ENCODE measurements at places on chromosomes 7 and 10.

DNA sequence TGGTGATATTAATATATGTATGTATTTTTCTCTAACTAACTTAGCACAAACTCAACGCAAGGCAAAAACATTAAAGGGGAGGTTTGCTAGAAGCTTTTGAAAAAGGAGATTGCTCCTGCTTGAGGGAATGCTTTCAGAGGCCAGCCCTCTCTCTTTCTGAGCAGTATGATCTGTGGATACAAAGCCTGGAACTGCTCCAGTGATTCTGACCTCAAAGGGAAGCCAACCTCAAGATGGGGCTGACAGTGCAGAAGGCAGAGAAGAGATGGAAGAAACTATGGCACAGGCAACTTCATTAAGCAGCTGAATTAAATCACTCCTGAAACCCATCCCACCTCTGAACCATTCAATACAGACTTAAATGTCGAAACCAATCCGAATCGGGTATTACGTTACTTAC, 102.4 kb downstream of the USP6NL start:
- no peak for DNase-seq

DNA sequence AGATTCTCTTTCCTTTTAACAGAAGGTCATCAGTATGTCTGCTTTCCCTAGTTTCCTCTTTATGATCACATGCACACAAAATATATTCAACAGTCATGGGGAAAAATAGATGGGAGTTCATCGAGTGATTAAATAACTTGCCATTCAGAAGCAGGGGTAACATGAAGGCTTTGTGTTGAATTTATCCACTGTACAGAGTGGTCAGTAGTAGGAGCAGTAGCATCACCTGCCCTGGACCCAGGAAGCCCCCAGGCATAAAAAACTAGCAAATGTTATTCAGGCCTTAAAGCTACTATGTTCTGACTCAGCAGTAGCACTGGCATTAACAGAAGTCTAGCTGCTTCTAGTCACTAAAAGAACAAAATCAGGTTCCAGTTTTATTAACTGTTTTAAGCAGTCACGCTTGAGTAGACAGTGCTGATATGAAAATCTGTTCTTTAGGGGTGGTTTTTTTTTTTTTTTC, 31.4 kb upstream of the FAM133B start:
- DNase-seq = no peak

DNA sequence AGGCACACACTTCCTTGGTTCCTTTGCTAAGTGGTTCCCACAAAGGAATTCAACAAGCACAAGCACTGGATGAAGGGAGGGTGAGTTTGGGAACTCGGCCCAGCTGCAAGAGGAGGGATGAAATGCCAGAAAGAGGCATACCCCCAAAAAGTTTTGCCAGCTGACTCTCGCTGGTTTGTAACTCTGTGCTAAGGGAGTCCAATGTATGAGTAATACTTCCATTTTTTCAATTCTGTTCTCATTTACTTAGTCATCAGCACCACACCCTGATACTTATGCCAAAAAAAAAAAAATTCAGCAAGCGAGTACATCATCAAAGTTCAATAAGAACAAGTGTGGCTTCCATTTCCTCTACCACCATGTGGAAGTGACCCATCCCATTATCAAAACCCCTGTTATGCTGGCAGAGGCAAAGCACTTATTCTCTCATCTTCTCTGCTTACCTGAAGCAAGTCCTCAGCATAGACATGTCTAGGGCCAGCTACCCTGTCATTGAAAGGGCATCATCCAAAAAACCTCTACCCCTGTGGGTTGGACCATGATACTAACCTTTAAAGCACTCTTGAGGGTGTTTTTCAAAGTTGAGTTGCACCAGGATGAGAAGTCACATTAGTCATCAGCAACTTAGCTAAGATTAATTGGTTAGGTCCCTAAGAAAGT, 6.9 kb upstream of the HYCC1 start:
- no peak for DNase-seq

- DNase-seq = peak; percentile 77
These were observed at the start of gene MIOS for GRCh38 chr7:7566651-7567611. TSS of gene MIOS (plus strand) at chr7:7566884. CDS start at chr7:7572476, 5,592 bp downstream.

GRCh38 chr10:23521735-23522134, 82.9 kb downstream of the OTUD1 start:
- no peak for DNase-seq
